ENCODE measurements at places on chromosomes 11 and 22.

DNA sequence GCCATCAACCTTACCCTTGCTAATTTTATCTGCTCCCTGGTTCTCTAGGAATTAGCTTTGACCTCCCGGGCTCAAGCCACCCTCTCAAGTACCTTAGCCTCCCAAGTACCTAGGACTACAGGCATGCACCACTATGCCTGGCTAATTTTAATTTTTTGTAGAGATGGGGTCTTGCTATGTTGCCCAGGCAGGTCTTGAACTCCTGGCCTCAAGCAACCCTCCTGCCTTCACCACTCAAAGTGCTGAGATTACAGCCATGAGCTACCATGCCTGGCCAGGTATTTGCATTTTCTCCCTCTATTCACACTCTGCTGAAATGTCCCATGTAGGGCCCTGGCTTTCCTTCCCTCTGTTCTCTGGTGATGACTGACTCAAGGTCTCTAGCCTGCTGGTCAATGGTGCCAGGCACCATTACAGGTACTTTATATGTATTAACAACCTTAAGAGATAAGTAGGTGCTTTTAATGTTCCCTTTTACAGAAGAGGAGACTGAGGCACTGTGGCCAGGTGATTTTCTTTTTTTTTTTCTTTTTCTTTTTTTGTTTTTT, 8.5 kb upstream of the WDR74 start:
- DNase-seq = no peak

GRCh38 chr11:6538945-6539344, 41.9 kb downstream of the DNHD1 start:
- no peak for DNase-seq

GRCh38 chr22:25389541-25389919, 170.1 kb downstream of the CRYBB2 start:
- DNase-seq = no peak

DNA sequence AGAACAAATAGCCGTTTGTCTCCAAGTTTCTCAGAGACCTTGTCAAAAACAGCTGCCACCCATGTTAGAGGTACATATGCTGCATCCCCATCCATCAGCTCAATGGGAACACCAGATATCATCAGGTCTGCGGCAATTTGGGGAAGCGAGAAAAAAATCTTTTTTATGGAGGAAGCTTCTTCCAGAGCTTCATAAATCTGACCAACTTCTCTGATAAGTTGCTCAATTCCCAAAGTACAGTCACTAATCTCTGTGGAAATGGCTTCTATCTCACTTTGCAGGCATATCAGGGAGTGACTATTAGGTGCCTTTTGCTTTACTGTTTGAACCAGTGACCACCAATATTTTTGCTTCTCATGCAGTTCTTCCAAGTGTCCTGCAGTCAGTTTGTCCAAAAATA, 34.3 kb upstream of the MRPL17 start:
- DNase-seq = no peak

DNA sequence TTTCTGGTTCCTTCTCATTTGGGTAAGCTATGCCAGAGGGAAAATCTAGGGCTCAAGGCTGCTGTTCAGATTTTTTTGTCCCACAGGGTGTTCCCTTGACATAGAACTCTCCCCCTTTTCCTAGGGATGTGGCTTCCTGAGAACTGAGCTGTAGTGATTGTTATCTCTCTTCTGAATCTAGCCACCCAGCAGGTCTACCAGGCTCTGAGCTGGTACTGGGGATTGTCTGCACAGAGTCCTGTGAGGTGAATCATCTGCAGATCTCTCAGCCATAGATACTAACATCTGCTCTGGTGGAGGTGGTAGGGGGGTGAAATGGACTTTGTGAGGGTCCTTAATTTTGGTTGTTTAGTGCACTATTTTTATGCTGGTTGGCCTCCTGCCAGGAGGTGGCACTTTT, 167.3 kb upstream of the PGR start:
- DNase-seq = no peak

DNA sequence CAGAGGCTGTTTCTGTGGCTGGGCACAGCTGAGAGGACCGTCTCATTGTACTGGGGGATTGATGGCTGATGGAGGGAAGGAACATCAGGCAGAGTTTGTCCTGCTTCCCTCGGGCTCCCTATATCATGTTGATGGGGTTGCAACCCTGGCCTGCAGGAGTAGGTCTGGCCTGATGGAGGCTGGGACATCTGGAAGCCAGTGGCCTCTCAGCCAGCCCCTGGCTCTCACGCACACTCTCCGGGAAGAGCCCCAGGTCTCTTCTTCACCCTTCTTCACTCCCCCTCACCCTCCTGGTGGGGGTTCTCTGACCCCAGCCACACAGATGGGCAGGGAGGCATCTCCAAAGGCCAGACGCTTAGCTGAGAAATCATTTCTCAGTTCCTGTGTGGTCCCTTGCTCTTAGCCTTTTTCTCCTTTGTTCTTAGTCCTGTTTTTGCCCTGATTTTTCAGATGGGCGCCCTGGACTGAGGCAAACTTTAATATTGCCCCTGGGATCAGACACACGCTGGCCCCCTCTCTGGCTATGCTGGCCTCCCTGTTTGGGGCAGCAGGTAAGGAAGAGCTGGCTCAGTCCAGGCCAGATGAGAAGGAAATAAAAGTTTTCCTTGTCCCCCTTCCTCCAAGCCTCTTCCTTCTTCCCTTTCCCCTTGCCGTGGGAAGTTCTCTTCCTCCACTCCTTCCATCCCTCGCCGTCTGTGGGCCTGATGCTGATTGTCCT, 13.9 kb upstream of the ANO1 start:
- peak; percentile 15 for DNase-seq

GRCh38 chr11:97739932-97740800, 1280.6 kb upstream of the CNTN5 start:
- no peak for DNase-seq

DNA sequence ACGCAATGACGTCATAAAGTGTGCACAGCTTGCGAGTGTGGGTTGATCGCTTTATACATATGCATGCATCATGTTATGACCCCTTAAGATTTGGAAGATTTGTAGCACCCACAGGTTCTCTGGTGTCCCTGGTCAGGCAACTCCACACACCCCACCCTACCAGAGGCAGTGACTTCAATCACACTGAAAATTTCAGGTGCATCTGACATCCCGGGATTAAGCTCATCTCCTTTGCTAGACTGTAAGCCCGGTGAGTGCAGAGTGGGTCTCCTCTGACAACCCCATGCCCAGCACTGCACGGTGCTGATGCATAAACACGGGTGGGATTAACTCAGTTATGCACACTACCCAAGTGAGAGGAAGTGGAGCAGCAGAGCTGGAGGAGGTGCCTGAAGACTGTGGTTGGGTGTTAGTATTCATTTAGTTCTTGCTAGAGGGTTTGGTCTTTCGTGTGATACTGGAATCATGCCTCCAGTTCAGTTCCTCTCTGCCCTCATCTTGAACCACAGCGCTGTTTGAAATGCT, 6.5 kb downstream of the ARSA start:
- DNase-seq = peak; percentile 80

- DNase-seq = no peak
Observed at GRCh38 chr11:12682737-12683500, 8.7 kb downstream of the TEAD1 start.

DNA sequence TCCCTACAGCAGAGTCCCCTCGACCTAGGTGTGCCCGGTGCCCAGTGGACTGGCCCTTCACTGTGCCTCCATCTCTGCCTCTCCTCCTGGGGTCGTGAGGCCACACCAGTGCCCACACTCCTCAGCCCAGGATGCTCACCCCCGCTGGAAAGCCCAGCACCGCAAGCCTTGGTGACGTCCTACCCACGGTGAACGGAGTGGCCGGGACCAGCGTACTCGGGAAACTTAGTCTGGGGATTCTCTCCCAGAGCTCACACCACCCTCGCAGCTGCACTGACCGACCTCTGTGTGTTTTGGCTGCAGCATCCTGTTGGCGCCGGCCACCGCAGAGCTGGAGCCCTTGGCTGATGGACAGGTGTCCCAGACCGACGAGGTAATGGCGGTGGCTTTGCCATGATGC, 35.5 kb upstream of the KRTAP5-7 start:
- no peak for DNase-seq

- DNase-seq = no peak
Observed at GRCh38 chr11:117217141-117218084, 14.5 kb downstream of the PCSK7 start.

DNA sequence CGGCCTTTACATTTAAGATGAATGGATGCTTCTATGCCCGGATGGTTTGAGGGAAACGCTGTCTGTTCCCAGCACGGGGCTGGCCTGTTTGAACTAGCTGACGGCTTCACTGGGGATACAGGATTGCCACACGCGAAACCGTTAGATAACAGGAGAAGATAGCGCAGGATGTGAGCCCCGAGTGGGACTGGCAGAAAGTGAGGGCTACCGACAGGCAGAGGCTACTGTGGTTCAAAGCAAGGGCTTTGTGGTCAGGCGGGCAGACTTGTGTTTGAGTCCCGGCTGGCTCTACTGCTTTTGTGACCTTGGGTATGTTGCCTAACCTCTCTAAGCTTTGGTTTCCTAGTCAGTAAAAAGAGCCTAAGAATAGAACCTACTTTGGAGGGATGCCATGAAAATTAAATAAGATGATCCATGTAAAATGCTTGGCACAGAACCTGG, 2.8 kb upstream of the OAF start:
- DNase-seq = no peak

GRCh38 chr11:48017831-48018527, 37.6 kb downstream of the PTPRJ start:
- DNase-seq = no peak

GRCh38 chr11:114277637-114278341, 18.4 kb upstream of the NNMT start:
- DNase-seq = peak; percentile 7

- DNase-seq = no peak
Observed at GRCh38 chr22:50169181-50169759, 1.3 kb upstream of the PANX2 start.

DNA sequence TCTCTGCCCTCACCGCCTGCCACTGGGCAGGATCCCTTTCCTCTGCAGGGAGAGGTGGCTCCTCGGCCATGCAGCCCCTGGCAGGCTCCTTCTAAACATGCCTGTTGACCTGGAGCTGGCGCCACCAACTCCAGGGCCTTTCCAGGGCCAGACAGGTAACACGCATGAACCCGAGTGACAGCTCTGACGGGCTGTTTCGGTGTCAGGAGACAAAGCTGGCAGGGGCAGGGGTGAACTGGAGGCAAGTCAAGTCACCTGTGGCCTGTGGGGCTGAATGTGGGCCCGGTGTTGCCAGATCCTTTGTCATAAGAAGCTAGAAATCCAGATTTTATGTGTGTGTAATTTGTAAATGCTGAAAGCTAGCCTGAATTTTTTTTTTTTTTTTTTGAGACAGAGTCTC, 11.3 kb downstream of the C22orf23 start:
- no peak for DNase-seq

- DNase-seq = no peak
Observed at GRCh38 chr11:34251589-34251980, 106.2 kb downstream of the ABTB2 start.

DNA sequence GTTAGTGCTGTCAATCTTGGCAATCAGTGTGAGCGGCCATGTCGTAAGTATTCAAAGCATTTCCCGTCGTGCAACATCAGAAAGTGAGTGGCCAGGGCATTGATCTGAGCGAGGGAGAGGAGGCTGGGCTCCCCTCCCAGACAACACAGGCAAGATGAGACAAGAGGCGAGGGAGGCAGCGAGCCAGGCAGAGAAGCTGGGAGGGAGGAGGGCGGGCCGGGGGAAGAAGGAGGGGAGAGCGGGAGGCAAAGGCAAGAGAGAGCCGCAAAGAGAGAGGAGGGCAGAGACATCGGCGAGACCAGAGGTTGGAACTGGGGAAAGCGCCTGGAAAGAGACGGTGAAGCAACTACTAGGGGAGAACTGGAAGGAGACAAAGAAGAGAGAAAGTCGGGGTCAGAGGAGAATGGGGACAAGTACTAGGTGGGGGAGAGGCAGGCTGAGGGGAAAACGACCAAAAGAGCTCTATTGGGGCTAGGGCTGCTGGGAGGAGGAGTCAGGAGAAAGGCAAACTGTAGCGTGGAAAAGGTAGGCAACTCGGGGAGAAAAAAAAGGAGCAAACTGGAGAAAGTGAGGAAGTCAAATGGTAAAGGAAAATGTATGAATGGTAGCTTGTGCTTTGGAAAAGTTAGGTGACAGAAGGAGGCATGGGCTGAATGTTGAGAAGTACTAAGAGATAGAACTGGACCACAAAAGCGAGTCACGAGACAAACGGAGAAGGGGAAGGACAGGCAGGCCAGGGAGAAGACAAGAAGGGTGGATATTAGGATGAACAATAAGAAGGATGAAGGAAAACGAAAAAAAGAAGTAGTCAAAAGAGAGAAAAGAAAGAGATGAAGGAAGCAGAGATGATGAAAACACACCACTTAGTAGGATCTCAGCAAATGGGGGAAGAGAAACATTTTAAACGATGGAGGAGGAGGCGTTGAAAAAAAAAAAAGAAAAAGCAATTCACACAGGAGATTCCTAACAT, 130.5 kb upstream of the C11orf58 start:
- DNase-seq = no peak

DNA sequence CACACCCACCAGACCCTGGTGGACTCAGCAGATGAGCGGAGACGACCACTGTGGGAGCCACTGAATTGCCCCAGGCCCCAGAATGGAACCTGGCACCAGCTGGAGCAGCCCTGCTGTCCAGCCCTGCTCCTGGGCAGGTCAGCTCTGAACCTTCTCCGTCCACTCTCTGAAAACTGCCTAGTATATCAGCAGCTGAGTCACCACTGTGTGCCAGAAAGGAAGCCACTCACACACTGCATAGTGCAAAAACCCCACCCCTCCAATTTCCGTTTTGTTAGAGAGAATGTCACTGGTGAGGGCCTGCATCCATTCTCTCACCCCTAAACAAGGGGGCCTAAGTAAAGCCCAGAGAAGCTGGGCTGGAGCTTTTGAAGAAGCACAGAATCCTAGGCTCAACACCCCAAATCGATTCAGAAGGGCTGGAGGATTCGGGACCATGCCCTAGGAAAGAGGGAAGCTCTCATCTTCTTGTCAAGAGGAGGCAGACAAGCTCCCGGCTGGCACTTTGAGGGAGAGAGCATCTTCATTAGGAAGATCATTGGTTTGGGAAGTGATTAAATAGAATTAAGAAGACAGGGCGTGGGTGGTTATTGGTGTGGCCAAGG, 44.5 kb downstream of the GALNT18 start:
- DNase-seq = peak; percentile 13

DNA sequence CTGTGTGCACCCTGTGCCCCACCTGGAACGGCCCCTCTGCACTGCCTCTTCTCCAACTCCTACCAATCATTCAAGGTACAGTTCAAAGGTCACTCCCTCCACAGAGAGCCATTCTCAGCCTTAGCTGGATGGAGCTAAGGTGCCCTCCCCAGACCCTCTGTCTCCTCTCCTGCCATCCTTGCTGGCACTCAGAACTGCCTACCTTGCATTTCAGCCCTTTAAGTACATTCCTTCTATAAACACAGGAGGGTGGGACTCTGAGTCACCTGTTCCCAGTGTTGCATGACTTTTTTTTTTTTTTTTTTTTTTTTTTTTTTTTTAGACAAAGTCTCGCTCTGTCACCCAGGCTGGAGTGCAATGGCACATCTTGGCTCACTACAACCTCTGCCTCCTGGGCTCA, 8.6 kb downstream of the TTLL1 start:
- DNase-seq = no peak

GRCh38 chr11:15905366-15906104, 450.8 kb downstream of the SOX6 start:
- no peak for DNase-seq

DNA sequence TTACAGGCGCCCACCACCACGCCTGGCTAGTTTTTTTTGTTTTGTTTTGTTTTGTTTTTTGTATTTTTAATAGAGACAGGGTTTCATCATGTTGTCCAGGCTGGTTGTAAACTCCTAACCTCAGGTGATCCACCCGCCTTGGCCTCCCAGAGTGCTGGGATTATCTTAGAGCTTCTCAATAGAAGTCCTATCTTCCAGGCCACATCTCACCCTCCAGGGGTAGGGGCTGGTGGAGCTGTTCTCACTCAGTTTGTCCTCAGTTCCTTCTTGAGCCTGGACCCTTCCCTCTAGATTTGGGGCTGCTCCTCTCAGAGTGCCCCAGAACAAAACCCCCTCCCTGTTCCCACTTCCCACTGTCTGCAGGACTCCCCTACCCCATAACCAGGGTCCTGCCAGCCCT, 31.3 kb downstream of the BCR start:
- no peak for DNase-seq
